ENCODE measurements at places on chromosomes 4 and X.
A peak's percentile ranks its signal among the peaks of the same experiment; 100 is the strongest.

GRCh38 chr4:65976287-65976686 is 306.0 kb upstream of the EPHA5 start:
- no peak for DNase-seq

DNA sequence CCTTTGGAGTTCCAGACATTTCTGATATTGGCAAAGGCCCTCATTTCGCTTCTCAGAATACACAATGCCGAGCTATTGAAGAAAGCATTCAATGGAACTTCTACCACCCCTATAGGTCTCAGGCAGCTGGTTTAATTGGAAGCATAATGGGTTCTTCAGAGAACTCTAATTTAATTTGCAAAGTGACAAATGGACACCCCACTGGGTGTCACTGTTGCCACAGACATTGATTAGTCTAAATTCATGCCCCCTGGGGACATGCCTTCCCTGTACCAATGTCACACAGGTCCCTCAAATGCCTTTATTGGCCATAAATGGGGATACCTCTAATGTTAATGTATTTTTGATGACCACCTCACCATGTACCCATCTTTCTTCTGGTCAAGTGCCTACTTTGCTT is 22.9 kb upstream of the TMEM255A start:
- DNase-seq: no peak

DNA sequence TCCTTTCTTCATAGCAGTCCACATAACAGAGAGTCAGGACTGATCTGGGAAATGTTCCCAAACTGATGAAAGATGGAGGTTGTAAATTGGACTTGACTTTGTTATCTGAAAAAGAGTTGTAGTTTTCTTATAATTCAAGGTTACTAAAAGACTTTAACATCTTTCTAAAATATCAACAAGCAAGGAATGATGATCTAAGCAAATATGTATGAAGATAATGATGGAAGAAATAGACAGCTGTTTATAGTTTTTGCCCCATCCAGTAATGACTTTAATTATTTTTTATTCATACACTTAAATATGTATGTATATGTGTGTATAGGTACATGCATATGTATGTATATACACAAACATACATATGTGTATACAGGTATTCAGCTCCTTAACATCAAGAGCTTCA is 411.1 kb upstream of the SPOCK3 start:
- DNase-seq: no peak

DNA sequence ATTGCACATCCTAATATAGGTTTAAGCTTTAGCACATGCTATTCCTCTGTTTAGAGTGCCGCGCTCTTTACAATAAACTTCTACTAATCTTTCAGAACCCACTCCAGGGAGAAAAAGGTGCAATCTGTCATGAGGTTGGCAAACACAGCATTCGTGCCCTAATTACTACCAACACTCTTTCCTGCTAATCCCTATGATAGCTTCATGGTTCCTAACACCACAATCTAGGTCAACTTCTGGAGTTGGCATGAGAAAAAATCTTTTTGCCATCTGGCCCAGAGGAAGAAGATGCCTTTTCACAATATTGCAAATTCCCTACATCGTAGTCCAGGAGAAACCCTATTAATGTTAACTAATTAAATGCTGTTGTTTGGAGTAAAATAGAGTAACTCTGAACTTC is 39.6 kb downstream of the TMA16 start:
- no peak for DNase-seq

DNA sequence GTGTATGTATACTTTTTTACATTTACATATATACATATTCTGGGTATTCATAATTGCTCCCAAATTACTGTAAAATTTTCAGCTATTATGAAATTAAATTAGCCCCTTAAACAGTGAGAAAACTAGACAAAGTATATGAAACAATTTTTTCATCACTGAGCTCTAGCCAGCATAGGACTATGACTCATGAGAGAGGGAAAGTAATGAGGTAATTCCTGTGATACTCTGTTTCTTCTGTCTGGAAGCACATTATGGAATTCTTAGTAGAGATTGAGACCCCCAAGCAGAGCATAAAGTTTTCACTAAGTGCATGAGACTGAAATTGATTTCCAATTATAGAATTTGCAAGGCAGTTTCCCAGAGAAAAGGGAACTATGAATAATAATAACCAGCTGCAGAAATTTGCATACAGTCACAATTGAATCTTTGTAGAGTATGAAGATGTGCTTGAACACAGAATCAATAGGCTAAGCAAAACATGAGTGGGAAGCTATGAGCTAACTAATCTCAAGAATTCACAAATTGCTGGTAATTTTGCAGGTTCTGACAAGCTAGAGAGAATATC is 779.3 kb downstream of the ARAP2 start:
- DNase-seq: no peak

DNA sequence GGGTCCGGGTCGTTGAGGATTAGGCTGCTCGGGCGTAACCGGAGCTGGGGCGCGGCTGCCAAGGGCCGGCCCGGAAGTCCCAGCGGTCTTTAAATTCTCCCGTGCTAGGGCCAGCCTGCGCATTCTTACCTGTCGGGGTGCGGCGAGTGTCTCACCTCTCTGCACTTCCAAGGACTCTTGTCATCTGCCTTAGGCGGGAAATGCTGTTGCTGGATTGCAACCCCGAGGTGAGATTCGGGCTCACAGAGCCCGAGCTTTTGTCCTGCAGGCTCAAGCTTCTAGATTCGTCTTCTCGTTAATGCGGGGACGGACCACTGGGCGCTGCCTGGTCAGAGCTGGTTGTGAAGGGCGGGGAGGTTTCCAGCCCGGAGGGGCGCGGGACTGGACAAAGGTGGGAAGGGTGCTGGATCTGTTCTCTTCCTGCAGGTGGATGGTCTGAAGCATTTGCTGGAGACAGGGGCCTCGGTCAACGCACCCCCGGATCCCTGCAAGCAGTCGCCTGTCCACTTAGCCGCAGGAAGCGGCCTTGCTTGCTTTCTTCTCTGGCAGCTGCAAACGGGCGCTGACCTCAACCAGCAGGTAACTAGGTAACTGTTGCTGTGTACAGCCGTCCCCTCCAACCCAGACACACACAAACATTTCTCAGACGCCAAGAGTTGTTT is at the start of gene ANKRD37:
Gene ANKRD37, plus strand, starts transcription at position 118 of the 662 bp plus-strand sequence. Its CDS starts 83 bp downstream, at position 201.
- DNase-seq: peak; percentile 67

GRCh38 chrX:154417157-154417556 is 5.8 kb downstream of the TAFAZZIN start:
- DNase-seq: no peak

DNA sequence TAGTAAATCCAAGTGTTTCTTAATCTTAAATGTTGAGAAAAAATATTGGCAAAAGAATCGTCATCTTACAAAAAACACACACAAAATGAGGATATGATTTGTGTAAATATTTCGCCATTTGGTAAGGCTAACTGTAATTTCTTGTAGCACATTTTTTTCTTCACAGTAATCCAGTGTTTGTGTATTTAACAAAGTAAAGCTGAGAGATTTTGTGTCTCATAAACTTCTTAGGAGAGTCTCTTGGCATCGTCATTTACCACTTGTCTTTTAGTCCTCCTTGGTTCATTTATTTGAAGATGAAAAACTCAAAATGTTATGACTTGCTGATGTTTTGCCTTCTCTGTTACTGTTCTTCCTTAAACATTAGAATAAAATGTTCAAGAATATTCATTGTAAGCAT is 326.7 kb upstream of the PITX2 start:
- DNase-seq: no peak

GRCh38 chrX:13518126-13518525 is 51.3 kb upstream of the EGFL6 start:
- no peak for DNase-seq

GRCh38 chrX:95145848-95146490 is 1472.0 kb downstream of the FAM133A start:
- no peak for DNase-seq

DNA sequence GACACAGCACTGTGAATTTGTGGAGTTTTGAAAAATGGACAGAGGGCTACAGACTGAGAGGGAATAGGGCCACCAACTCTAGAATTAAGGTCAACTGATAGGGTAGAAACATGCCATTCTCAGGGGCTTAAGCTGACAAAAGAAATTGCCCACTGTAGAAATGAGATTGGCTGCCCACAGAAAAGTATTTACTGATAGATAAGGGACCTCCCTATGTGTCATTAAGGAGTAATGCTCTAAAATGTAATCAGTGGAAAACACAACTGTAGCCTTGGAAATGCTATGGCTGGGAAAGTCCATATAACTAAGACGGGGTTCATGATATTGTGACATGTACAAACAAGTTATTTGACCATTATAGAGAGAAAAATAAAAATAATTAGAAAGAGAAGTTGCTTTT is 4.6 kb downstream of the RTL9 start:
- DNase-seq: no peak

- DNase-seq: no peak
These were observed 31.3 kb downstream of the APBB2 start for GRCh38 chr4:41183021-41183553.

GRCh38 chr4:68606240-68606639 is 30.1 kb upstream of the UGT2B17 start:
- no peak for DNase-seq

GRCh38 chr4:28490669-28491068 is 1630.0 kb downstream of the STIM2 start:
- no peak for DNase-seq

GRCh38 chrX:136687457-136687856 is 39.5 kb downstream of the CD40LG start:
- no peak for DNase-seq

GRCh38 chrX:14398725-14399124 is 130.6 kb upstream of the GLRA2 start:
- DNase-seq: no peak

DNA sequence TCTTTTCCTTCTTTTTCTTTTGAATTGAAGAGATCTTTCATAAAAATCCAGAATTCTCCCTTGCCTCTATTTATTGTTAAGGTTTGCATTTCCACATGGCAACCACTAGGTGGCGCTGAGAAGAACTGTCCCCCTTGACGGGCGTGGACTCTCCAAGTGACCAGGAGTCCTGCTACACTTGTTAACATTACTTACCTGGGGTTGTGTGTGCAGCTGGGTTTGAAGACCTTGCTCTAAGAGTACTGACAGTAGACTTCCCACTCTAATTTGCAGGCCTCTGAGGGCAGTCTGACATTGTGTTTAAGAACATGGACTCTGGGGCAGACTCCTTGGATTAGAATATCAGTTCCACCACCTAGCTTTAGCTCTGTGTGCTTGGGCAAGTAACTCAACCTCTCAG is 52.8 kb downstream of the GPRIN3 start:
- peak; percentile 1 for DNase-seq

GRCh38 chr4:147138171-147138570 is 192.5 kb upstream of the TTC29 start:
- DNase-seq: no peak

GRCh38 chrX:46715997-46716396 is 42.9 kb downstream of the SLC9A7 start:
- no peak for DNase-seq

DNA sequence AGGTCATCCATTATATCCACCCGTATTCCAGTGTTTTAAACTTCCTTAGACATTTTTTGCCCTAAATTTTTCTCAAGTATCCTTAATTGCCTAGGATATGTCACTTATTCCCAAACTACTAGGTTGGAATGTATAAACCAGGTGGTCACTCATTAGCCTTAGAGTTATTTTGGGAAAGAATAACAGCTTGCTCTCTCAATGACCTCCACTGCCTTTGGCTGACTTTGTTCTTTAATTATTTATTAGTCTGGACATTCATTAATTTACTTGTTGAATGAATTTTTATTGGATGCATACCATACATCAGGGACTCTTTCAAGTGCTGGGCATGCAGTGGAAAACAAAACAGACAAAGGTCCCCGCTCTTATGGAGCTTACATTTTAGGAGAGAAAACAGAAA is 609.3 kb upstream of the IGFBP7 start:
- DNase-seq: no peak

- DNase-seq: no peak
These were observed 149.6 kb downstream of the INPP4B start for GRCh38 chr4:142696334-142697122.

- DNase-seq: no peak
These were observed 31.2 kb upstream of the MCF2 start for GRCh38 chrX:139739138-139739537.

DNA sequence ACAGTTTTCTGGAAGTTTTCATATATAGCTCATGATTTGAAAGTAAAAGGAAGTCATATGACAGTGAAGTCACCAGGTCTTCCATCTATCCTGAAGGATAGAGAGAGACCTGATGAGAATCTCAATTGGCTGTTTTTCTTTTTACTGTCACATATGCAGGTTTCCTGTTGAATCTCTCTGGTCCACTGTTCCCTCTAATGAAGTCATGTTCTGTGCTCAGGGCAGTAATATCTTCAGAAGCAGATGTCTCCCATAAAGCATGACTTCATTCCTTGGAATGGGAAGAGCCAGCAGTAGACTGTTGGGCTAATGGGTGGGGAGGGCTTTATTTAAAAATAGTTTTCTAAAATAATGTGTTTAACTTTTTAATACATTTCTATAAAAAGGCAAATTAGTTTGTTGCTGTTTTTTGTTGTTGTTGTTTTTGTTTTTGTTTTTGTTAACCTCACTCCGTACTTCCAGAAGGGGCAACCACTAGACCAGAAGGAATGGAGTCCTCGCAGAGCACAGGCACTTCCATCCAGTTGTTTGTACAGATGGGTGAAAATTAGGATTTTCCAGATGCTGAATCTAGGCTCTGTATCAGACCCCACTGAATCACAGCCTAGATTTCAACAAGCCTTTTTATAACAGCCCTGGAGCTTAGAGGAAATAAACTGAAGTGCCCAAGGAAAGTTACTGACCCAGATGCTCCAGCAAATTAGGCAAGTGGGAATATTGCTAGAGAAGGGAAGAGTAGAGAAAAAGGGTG is 54.2 kb downstream of the AWAT2 start:
- no peak for DNase-seq

DNA sequence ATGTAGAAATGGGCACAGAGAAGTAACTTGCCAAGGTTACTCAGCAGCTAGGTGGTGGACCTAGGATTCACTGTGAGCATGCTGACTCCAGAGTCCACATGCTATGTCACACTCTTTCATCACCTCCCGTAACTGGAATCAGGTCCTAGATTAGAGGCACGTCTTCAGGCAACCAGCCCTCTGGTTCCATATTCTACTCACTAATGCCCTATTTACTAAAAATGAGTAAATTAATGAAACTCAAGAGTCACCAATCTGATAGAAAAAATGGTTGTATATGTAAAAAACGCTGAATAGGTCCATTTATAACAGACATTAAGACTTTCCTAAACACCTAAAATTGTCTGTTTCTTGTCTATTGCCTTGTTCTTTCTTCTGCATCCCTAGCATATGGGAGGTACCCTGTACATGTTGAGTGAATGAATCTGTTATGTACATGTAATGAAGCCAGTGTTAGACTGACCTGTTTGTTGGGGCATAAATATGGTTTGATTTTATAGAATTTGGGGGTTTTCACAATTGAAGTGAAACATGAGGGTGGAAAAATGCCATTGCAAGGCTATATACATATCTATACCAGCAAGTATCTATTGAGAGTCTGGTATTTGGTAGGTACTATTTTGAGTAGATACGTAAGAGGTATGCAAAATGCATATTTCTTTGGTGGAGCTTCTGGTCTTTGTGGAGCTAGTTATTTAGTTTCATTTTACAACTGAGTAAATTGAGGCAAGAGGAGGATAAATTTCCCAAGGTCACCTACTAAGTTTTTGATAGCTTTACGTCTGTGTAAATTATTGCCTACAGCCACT is 7.5 kb upstream of the RUFY3 start:
- no peak for DNase-seq

- DNase-seq: peak; percentile 73
These were observed 104.9 kb upstream of the PSAPL1 start for GRCh38 chr4:7539659-7540058.

- no peak for DNase-seq
These were observed 18.1 kb upstream of the ZXDB start for GRCh38 chrX:57573754-57574153.

All from T47D (cell line).